ENCODE measurements at places on chromosomes 5 and 9.

- DNase-seq: no peak
Measured at GRCh38 chr5:141186897-141187512, at the start of gene PCDHB9. Gene PCDHB9 (plus strand): TSS chr5:141187161. CDS start chr5:141187319, 158 bp downstream.

- no peak for DNase-seq
Measured at GRCh38 chr9:120264528-120264927, 315.4 kb downstream of the CDK5RAP2 start.

GRCh38 chr9:92971776-92972175 lies 24.5 kb downstream of the FGD3 start:
- no peak for DNase-seq

GRCh38 chr9:37918665-37919170 lies 14.8 kb upstream of the SLC25A51 start:
- DNase-seq: no peak

GRCh38 chr5:107218457-107219193 lies 452.1 kb downstream of the EFNA5 start:
- DNase-seq: no peak

GRCh38 chr5:147507480-147508126 lies 2.3 kb downstream of the DPYSL3 start:
- no peak for DNase-seq

DNA sequence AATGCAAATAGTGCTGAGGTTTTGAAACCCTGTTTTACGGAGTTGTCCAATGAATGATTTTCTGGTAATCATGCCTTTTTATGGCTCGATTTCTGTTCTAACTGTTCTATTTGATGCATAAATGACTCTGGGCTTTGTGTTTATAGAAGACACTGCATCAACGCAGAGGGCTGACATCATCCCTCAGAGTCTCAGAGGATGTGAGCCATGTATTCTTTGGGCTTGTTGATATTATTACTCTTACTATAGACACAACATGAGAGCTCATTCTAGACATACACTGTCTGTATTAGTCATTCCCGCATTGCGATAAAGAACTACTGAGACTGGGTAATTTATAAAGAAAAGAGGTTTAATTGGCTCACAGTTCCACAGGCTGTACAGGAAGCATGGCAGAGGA lies 31.6 kb downstream of the CDH6 start:
- DNase-seq: no peak

- no peak for DNase-seq
Measured at GRCh38 chr5:178527458-178528307, 62.5 kb downstream of the COL23A1 start.

GRCh38 chr9:21997480-21997879 lies 2.9 kb downstream of the CDKN2B-AS1 start:
- no peak for DNase-seq

GRCh38 chr5:80093796-80094195 lies 58.6 kb downstream of the THBS4 start:
- DNase-seq: no peak

GRCh38 chr9:72909428-72909827 lies 43.4 kb downstream of the ALDH1A1 start:
- DNase-seq: no peak

DNA sequence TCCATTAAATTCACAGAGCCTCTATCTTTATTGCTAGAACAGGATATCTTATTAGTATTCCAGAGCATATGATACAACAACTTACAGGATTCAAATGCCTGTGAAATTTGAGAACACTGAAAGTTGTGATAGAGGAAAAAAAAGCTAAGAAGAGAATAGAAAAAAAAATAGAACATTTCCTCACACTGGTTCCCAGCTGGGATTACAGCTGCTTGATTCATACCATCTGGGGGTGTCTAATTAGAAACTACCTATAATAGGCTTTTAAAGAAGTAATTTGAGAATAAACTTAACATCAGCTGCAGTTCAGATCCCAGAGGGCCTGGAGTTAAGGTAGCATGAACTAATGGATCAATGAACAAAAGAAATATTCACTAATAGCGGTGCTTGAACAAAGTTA lies 922.0 kb downstream of the CDH12 start:
- no peak for DNase-seq
